Endothelial cell (in vitro differentiated cells): ENCODE measurements at places on chromosomes 1 and 21.

DNA sequence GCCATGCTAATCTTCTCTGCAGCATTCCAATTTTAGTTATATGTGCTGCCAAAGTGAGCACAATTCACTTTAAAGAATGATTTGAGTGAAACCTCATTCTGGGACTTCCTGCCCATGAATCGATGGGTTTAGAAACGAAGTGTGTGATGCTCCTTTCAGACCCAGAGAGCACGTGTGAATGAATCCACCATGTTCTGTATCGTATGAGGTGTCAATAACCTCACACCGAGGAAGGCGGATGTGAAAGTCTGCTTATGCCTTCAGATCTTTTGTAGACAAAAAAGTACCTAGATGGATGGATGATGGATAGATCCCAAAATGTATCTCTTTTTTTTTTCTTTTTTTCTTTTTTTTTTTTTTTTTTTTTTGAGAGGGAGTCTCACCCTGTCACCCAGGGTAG, 13.8 kb downstream of the UBASH3A start:
- no peak for DNase-seq

DNA sequence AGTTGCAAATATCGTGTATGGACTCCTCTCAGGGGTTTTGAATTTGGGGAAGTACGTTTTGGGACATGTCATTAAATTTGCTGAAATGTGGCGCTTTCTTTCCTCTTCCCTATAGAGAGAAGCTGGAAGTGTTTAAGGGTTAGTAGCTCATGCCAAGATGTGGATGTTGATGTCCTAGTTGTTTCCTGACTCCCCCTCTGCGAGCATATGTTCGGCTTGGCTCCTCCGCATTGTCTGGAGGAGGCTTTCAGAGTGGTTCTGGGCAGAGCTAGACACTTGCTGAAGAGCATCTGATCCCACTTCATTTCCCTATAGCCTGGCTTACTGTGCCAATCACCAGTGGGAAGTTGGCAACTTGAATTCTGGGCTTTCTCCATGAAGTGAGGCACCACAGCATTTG, 347.4 kb upstream of the B3GALT2 start:
- no peak for DNase-seq

DNA sequence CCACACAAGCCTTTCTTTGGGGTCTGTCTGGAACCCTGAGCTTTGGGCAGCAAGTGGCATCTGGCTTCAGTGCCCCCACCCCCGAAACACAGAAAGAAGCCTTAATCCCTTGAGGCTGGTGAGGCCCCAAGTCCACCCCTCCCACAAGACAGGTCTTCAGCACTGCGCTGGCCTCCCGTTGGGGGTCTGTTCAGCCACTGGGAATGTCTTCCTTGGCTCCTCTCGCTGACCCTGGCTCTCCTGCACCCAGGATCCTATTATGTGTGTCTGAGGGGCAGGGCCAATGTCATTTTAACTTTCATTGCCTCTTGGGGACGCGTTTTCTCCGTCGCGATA, 26.9 kb downstream of the ATP8B2 start:
- DNase-seq = no peak

- DNase-seq = no peak
These were observed 35.7 kb upstream of the ERRFI1 start for GRCh38 chr1:8061673-8062386.

GRCh38 chr1:27435566-27436203, 43.3 kb downstream of the GPR3 start:
- DNase-seq = no peak

GRCh38 chr1:223657978-223658377, 7.5 kb downstream of the CAPN8 start:
- DNase-seq = no peak

- DNase-seq = peak; percentile 87
These were observed at the start of gene IQGAP3 for GRCh38 chr1:156571919-156572662. IQGAP3 (minus strand) TSS chr1:156572565; CDS start chr1:156572529, 36 bp downstream.

GRCh38 chr1:110605901-110606656, at the start of gene KCNA2:
KCNA2 (minus strand) TSS chr1:110606358; CDS start chr1:110604782, 1,576 bp downstream.
- DNase-seq = peak; percentile 63

GRCh38 chr1:158179301-158180041, 1.2 kb upstream of the CD1D start:
- DNase-seq = no peak

- no peak for DNase-seq
These were observed 21.0 kb downstream of the ANGPTL1 start for GRCh38 chr1:178849918-178850317.

DNA sequence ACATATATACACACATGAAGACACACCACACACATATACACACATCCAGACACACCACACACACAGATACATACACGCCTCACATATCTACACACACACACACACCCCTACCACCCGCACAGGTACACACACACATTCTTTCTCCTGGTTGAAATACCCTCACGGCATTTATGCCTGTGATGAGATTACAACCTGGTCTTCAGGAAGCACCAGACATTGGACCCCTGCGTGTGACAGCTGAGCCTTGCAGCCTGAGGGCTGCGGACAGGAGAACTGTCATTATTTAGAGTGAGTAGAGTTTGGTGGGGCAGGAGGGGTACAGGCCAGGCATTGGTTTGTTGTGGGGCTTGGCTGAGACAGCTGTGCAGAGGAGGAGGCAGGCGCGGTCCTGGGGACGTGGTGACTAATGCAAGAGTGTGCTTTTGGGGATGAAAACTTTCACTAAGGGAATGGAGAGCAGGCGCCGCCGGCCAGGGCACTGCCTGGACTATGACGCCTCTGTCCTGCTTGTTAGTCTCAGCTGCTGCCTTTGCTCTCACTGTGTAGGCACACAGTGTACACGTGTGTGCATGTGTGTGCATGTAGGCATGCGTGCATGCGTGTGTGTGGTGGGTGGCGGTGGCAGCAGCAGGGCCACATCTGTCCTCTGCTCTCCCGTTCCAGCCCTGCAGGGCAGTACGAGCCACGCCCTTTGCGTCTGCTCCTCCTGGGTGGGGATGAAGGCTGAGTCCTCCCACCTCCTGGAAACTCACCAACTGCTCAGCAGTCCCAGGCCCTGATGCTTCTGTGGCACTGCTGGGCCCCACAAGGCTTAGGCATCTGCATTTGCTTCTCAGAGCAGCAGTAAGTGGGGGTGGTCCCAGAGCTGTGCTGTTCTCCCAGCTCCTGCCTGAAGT, 57.6 kb downstream of the SPSB1 start:
- no peak for DNase-seq

DNA sequence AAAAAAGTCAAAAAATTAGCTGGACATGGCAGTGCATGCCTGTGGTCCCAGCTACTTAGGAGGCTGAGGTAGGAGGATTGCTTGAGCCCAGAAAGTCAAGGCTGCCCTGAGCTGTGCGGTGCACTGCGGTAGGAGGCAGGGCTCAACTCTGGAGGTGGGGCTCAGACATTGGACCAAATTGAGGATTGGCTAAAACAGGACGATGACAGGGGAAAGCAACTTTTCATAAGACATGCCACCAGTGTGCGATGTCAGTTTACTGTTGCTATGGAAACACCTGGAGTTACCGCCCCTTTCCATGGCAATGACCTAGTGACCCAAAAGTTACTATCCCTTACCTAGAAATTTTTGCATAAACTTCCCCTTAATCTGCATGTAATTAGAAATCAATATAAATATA, 85.3 kb downstream of the DISP3 start:
- no peak for DNase-seq

GRCh38 chr21:38777015-38777414, 28.7 kb upstream of the ETS2 start:
- no peak for DNase-seq

GRCh38 chr1:234889643-234890042, 239.0 kb downstream of the TOMM20 start:
- no peak for DNase-seq

DNA sequence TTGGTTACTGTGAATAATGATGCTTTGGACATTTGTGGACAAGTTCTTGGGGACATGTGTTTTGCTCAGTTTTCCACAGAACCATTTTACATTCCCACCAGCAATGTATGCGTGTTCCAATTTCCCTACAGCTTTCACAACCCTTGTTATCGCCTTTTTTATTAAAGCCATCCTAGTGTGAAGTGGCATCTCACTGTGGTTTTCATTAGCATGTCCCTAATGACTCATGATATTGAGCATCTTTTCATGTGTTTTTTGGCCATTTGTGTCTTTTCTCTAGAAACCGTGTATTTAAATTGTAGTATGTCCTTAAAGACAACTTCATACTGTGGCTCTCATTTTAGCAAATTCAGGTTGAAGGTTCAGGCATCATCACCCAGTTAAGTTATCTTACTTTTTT, 132.1 kb downstream of the TGFBR3 start:
- no peak for DNase-seq

- DNase-seq = no peak
These were observed 13.4 kb downstream of the RNASEL start for GRCh38 chr1:182575540-182576149.

DNA sequence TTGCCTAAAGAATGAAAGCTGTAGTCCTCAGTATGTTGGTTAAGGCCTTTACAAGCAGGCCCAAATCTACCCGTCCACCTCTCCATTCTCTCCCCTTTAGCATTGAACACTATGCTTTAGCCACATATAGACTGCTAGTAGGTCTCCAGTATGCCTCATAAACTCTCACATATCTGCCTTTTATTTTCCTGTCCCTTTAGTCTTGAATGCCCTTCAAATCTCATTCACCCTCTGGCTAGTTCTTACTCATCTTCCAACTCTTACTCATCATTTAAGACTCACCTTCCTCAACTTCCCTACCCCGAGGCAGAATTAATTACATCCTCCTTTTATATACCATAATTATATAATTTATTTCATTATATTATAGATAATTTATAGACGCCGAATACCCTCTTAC, 78.7 kb upstream of the TSPAN2 start:
- no peak for DNase-seq

- DNase-seq = peak; percentile 40
These were observed 1.3 kb upstream of the RC3H1 start for GRCh38 chr1:174023440-174023839.

DNA sequence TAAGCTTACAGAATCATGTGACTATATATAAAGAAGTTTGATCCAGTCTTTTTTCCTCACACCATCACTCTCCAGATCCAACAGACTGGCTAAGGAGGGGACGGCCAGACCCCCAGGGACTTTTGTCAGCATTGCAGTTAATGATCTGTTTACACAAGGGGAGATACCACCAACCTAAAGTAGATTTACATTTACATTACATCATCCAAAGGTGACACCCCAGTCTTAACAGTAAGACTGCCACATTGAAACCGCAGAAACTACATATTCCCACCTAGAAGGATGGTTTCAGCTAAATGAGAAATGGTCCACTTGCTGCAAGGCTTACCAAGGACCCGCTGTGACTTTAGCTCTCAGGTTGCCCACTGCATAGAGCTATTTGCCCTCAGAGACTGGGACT, 3.4 kb downstream of the RCAN1 start:
- no peak for DNase-seq

DNA sequence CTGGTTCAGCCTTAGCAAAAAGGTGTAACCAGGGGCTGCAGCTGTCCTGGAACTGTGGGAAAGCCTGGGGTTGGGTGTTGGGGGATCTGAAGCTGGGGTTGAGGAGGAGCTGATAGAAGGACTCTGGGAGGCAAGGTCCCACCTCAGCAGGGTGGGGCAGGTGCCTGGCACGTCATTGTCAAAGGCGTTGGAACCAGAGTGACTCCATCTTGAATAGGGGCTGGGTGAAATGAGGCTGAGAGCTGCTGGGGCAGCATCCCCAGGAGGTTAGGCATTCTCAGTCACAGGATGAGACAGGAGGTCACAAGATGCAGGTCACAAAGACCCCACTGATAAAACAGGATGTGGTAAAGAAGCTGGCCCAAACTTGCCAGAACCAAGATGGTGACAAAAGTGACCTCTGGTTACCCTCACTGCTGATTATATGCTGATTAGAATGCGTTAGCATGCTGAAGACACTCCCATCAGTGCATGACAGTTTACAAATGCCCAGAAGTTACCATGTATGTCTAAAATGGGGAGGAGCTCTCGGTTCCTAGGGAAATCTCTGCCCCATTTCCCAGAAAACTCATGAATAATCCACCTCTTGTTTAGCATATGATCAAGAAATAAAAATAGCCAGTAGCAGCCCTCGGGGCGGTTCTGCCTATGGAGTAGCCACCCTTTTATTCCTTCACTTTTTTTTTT, 85.4 kb downstream of the IER5 start:
- no peak for DNase-seq

- no peak for DNase-seq
These were observed 59.4 kb upstream of the POU2F1 start for GRCh38 chr1:167161242-167161641.

DNA sequence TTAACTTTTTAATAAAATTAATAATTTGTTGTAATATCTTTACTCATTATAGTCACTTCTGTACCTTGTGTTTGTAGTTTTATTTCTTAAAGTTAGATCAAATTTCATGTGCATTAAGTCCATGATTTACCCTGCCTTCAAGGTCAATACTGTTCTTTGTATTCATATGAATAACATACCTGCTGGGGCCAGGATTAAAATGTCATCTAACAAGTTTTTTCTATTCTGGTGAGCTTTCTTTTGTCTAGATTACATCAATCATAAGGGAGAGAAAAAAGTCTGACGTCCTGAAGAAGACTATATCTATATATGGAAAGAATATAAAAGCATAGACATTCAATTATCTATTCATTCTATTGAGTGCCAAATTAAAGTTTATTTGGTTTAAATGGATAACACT, 232.6 kb downstream of the COL11A1 start:
- no peak for DNase-seq

- no peak for DNase-seq
These were observed 69.5 kb downstream of the LPAR3 start for GRCh38 chr1:84823511-84823910.

DNA sequence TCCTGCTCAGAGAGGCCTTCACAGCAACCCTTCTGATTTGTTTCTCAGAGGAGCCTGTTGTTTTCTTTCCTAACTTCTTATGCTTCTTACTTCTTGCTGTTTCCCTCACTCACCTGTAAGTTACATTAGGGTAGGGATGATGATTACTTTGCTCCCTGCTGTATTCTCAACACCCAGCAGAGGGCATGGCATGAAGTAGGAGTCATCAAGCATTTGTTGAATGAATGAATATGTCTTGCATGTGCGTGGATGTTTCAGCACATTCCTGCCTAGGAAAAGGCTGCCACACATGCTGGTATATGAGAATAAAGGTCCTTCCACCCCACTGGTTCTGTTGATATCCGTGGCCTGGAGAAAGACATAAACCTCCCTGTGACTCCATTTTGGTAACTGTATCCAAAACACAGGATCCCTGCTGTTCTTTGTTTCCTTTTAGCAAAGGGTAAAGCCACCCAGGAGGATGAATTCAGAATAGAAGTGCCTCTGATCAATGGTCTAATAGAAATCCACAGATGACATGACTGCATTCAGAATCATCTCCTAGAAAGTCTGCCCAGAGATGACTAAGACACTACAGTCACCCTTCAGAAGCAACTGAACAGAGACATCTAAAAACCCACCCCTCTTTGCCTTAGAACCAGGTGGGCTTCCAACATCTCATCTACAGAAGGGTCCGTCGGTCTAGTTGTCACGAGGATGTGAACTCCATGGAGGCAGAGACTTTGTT, 168.8 kb downstream of the ZSCAN20 start:
- DNase-seq = peak; percentile 41

DNA sequence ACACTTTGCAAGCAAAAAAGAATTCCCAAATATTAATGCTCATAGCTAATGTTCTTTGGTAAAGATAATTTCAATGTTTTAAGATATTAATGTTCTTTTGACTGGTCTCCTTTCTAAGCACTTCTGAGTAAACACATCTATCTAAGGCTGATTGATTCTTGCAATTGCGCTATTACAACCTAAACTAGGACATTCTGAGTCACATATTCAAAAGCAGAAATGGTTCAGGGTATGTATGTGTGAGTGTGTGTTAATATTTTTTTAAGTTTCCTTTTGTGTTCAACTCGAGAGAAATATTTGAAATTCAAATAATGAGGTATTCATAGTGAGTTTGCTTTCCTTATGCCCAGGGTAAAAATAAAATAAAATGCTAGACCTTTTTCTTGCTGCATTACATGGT, 203.6 kb upstream of the GRIK3 start:
- no peak for DNase-seq

- no peak for DNase-seq
These were observed 19.5 kb upstream of the HLCS start for GRCh38 chr21:36985751-36986594.
